NCI-H187 treated with DMSO at 0.1 percent for 48 hours (cell line): ENCODE measurements at places on chromosomes 1 and 21.

DNA sequence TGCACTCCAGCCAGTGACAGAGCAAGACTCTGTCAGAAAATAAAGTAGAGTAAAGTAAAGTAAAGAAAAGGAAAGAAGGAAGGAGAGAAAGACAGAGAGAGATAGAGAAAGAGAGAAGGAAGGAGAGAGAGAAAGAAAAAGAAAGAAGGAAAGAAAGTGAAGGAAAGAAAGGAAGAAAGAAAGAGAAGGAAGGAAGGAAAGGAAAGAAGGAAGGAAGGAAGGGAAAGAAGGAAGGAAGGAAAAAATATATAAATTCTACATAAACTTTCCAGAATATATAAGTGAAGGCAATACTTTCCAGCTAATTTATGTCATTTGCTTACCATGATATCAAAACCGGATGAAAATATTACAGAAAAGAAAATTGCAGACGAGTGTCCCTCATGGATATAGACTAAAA is 71.7 kb upstream of the GPR52 start:
- no peak for DNase-seq

GRCh38 chr1:65691972-65692371 is 100.7 kb upstream of the PDE4B start:
- DNase-seq: no peak

DNA sequence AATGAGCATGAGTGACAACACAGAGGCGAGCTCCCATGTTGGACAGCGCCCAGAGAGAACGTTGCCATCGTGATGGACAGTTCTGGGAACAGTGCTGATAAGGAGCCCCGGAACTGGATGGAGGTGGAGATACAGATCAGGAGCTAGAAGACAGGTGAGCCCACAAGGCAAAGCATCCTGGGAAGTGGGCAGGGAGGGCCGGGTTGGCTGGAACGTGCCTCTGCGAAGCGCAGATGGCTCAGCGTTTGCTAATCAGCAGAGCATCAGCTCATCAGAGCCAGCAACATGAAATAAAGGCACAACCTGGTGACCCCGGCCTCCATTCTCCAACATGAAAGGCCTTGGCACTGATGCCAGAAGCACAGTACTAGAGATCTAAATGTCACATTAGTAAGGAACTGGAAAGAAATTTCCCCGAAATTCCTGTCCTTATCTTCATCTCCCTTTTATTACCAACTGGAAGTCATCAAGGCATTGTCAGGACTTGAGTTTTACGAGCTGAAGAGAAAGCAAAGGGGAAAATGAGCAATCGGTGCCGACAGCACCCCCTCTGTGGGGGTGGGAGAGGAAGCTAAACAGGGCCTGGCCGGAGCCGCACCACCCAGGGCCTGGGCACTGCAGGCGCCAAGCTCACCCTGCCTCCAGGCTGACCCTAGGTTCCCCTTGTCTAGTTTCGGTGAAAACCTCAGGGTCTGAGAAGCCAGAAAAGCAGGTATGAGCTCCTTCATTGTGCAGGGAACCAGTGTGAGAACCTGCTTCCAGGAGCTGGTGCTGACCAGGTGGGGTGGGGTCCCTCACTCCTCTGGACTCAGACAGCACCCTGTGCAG is 19.9 kb downstream of the ABCA4 start:
- DNase-seq: no peak

- no peak for DNase-seq
These were observed 115.0 kb downstream of the FCRL5 start for GRCh38 chr1:157437296-157437695.

- no peak for DNase-seq
These were observed 121.5 kb downstream of the LMO4 start for GRCh38 chr1:87450136-87450535.

DNA sequence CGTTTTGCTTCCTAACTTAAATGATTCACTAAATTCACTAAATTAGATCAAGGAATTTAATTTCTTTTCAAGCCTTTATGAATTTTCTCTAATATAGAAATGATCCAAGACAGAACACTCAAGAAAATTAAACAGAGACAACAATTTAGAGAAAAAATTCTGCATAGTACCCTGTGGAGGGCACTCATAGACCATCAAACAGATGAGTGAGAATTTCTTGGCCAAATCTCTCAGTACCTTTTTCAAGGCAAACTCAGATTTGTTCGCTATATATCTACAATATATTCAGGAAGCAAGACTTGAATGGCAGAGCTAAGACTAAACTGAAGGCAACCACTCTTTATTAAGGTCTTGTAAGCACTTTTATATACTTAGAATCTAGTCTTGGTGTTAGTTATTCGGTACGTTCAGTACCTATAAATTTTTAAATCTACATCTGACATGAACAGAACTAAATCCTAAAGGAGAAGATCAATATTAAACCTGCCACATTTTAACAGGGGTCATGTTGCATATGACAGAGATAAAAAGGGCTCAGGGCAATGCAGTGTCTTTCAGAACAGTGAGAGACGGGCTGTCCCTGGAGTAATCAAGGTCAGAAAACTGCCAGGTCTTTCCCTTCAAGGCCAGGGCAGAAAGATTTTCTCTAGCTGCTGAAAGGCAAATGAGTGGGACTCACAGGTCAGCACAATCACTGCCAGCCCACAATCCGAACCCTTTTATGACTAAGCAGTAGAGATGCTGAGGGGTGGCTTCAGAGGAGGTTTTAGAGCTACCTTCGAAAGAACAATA is 118.8 kb upstream of the TMPRSS15 start:
- DNase-seq: no peak

GRCh38 chr1:3518756-3519155 is 64.3 kb downstream of the ARHGEF16 start:
- DNase-seq: no peak

- DNase-seq: no peak
These were observed 53.6 kb downstream of the OLIG1 start for GRCh38 chr21:33123374-33124123.

- DNase-seq: no peak
These were observed 592 bp downstream of the CRCT1 start for GRCh38 chr1:152514715-152515433.

DNA sequence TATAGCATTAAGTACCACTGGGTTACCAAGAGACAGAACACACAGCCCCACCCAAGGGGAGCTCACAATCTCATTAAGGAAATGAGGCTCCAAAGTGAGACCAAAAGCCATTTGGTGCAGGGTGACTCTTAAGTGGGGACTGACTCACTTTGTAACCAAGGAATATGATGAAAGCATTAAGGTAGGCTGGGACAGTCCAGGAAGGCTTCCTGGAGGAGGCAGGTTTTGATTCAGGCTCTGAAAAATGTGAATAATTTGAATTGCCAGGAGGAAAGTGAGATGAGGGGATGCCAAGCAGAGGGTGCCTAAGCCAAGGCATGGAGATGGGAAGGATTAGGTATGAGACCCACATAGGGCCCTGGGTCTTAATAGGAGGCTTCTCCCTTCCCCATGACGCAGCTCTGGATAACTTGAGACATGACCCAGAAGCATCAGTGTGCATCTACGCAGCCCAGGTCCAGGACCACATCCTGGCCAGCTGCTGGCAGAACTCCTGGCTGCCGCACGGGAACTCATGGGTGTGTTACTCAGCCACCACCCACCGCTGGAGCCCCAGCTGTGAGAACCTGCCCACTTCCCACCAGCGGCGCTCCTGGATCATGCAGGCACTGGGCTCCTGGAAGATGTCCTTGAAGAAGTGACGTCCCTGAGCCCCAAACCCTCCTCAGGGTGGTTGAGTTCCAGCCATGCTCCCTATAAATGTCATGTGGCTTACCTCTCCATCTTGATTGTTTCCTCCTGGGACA is 5.9 kb upstream of the TTC4 start:
- no peak for DNase-seq

DNA sequence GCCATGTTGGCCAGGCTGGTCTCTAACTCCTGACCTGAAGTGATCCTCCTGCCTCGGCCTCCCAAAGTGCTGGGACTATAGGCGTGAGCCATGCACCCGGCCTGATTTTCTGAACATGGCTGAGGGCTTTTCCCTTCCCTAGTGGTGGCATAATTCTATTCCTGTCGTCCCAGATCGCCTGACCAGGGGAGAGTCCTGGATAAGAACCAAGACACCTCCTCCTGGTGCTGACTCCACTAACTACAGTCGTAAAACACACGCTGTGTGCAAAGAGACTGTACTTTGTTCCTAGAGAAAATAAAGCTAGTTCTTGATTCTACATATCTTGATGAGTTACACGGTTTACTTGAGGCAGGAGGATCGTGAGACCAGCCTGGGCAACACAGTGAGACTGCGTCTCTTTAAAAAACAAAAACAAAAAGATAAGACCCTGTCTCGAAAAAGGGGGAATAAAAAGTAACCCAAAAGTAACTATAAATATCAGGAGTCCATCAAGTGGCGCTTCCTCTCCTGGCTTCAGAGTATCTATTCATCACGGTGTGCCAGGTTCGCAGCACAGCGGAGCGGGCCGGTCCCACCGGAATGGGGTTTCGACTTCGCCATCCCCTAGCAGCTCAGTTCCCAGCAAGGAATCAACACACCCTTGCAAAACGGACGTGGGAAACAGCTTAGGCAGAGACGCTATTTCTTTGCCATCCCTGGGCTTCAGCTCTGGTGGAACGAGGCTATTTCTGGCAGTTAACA is 973 bp downstream of the SDF4 start:
- DNase-seq: no peak

DNA sequence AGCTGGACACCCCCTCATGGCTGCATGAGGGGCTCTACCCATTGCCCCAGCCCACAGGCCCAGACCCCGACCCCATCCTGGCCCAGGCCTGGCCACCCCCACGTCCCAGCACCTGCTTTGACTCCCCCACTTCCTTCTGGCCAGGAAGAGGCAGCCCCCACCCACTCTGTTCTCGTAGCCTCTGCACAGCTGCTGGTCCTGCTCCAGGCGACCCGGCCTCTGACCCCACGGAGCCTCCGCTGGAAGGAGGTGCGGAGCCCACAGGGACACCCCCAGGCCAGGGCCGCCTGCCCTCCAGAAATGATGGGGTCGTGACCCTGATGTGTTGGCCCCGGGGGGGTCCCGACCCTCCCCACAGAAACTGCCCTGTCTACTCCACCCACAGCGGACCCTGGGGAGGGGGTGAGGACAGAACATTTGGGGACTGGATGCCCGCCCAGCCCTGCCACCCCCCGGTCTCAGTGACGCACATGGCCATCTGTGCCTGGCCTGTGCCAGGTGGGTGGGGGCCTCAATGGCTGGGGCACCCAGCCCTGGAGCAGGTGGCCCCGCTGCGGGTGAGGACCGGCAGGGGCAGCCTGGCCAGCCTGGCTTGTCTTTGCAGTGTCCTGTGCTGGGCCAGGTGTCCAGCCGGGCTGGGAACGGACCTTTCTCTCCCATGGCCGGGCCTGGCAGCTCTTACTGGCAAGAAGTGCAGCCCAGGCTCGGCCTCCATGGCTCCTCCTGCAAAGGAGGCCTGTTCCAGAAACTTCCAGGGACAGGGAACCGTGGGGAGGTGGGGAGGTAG is 78.6 kb downstream of the MORN1 start:
- DNase-seq: no peak

DNA sequence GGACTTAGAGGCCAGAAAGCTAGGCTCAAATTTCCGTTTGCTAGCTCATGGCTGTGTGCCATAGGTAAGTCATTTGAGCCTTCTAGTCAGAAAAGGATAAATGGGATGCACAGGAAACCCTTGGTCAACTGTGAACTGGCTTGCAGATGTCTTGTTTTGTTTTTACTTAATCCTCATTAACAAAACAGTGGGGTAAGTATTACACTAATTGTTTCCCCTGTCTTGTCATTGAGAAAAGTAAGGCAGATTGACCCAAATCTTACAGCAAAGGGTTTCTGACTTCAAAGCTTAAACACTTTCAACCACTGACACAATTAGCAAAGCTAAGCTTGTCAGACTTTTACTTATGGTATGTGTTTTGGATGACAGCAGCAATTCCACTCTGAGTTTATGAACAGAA is 291.3 kb downstream of the NTNG1 start:
- DNase-seq: no peak

- DNase-seq: no peak
These were observed 1.5 kb upstream of the PTP4A2 start for GRCh38 chr1:31939484-31940329.

GRCh38 chr1:74399249-74399648 is 113.2 kb downstream of the LRRC53 start:
- DNase-seq: no peak

DNA sequence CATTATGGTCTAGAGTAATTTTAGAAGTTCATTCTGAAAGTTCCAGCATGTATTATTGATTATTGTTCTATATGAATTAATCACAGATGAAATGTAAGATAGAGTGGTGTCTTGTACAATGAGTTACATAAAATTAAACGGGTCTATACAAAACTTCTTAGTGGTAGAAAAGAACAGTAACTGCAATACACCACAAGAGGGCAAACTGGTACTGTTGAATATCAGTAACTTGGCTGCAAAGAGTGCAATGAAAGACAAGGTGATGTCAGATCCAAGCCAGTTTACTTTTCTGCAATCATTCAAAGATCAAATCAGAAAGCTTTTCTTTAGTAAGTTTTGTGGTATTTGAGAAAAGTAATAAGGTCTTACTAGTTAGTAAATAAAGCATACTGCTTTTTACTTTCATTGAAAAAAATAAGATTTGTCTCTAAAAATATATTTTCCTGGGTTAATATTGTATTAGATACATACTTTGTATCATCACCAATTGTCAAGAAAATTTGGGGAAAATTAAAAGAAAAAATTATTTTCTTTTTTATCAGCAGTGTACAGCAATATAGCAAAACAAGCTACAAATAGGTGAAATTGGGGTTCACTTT is 66.4 kb upstream of the BTG3 start:
- DNase-seq: peak; percentile 84

- no peak for DNase-seq
These were observed 28.5 kb upstream of the SELENON start for GRCh38 chr1:25771221-25772114.

- DNase-seq: no peak
These were observed 28.5 kb upstream of the PTPRC start for GRCh38 chr1:198610362-198610761.

DNA sequence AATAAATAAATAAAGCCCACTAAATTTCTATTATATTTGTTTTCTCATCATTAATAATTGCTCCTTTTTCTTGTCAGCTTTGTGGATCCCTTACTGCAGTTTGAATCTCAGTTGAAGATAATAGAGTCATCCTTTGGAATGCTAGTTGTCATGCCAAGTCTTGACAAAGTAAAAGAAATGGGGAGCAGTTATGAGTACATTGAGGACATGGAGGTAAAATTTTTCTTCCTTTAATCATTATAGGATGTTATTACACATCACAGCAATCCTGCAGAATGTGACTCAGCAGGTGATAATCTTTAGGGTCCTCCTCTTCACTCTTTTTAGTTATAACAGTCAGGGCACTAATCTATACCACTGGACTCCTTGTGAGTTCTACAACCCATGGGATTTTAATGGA is 24.1 kb downstream of the MROH9 start:
- DNase-seq: no peak

DNA sequence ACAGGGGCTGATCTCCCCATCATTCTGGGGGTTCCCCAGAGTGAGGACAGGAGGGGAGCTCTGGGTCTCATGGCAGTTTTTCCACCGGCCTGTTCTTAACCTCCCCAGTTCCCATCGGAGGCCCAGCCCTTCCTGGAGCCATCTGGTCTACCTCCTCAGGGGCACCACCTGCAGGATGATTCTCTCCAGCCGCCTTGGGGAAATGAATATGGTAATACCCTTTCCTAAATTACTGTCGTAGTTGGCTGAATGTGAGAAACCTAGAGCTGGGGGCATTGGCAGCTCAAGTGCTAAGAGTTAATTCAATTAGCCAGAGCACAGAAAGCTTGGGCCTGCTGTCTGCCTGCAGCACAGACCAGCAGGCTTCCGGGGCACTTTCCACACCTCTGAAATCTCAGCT is 64.9 kb downstream of the TAS1R2 start:
- no peak for DNase-seq

GRCh38 chr1:198088360-198089071 is 68.3 kb upstream of the NEK7 start:
- DNase-seq: no peak

- DNase-seq: no peak
These were observed 29.1 kb downstream of the STPG1 start for GRCh38 chr1:24384251-24385090.
